Activated CD4-positive, alpha-beta memory T cell treated with anti-CD3 and anti-CD28 coated beads, Interleukin-2, amount 10 ng/mL, durations not matched to agents 7 days and 5 days (primary cell): ENCODE measurements at places on chromosomes 12 and 14.
A peak's percentile ranks its signal among the peaks of the same experiment; 100 is the strongest.

DNA sequence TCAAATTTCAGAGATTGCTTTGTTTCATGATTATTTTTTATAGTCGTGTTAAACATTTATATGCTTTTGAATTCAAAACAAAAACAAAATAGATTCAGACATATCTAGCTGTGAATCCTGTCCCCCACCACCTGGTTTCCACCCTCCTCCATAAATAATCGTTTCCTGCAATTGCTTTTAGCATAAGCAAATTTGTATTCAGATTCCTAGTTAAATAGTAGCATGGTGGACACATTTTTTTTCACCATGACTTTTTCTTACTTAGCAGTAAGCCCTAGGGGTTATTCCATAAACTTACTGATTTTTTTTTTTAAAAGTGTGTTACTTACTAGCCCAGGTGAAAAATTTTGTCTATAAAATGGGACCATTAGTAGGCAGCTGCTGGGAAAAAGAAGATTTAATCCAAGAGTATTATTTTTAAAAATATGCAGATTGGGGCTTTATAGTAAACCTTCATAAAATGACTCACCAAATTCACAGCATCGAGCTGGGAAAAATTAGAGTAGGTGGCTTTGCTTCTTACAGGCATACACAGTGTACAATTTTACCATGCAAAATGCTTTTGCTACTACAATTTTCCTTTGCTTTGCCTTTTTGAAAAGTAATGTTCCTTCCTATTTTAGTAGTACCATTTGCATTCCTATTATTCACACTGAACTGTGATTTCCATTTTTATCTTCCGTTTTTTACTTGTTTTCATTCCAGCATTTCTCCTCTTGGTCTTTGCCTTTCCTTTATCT lies 117.8 kb downstream of the BTG1 start:
- DNase-seq = no peak

DNA sequence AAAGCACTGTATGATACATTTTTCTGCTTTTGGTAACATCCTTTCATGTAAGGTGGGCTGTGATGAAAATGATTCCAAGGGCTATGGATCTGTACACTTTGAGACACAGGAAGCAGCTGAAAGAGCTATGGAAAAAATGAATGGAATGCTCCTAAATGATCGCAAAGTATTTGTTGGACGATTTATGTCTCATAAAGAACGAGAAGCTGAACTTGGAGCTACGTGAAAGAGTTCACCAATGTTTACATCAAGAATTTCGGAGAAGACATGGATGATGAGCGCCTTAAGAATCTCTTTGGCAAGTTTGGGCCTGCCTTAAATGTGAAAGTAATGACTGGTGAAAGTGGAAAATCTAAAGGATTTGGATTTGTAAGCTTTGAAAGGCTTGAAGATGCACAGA lies 22.1 kb upstream of the SRGAP1 start:
- no peak for DNase-seq

DNA sequence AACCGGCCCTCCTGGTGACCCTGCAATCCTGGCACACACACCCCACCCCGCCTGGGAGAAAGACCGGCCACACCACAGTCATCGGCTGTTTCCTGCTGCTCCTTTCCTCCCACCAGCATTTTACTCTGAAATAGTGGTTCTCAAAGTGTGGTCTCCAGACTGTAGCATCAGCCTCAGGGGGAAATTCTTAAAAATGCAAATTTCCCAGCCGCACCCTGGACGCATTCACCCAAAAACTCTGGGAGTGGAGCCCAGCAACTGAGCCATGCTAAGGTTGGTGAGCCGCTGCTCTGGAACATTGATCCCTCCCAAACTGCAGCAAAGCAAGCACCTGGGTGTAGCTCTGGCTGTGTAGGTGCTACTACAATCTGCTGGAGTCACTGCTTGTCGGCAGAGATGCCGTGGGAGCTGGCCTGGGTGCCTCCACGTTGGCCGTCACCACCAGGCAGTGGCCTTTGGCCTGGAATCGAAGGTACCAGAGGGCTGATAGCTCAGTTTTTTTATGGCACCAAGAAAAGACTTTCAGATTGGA lies 38.4 kb upstream of the BCL2L14 start:
- no peak for DNase-seq

DNA sequence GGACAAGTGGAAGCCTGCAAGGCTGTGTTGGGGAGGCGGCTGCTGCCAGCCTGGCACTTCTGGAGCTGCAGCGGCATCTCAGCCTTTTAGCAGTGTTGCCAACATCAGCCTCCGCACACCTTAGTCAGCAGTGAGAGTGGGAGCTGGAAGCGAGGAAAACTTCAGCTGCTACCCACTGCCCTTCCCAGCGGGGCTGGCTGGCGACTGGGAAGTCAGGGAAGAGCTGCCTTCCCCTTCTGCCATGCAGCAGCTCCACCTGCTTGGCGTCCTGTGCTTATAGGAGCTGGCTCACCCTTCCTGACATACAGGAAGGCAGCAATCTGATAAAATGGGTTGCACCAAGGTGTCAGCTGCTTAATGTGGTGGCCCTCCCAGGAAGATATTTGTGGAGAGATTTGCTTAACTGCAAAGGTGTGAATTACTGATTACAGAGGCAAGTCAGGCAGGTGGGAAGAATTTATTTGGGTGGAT lies 15.4 kb upstream of the PLEKHG3 start:
- DNase-seq = no peak

- no peak for DNase-seq
These were observed 83.0 kb upstream of the PIWIL1 start for GRCh38 chr12:130254461-130255276.

DNA sequence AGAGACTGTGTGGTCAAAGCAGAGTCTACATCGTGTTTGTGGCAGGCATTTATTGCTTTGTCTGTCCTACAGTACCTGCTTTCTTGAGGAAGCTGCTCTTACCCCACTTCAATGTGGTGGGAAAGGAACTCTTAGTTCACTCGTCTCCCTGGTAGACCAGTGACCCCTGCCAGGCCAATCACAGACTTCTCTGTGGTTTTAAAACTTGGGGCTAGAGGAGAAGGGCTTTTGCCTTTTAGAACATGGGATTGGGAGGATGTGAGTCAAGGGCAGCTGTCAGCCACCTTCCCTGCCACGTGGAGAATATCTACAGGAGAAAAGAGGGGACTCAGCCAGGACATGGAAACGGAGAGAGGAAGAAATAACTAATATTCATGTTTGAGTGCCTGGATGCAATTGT lies 36.8 kb upstream of the TMED10 start:
- no peak for DNase-seq

- no peak for DNase-seq
These were observed 26.1 kb downstream of the LEMD3 start for GRCh38 chr12:65195387-65196055.

DNA sequence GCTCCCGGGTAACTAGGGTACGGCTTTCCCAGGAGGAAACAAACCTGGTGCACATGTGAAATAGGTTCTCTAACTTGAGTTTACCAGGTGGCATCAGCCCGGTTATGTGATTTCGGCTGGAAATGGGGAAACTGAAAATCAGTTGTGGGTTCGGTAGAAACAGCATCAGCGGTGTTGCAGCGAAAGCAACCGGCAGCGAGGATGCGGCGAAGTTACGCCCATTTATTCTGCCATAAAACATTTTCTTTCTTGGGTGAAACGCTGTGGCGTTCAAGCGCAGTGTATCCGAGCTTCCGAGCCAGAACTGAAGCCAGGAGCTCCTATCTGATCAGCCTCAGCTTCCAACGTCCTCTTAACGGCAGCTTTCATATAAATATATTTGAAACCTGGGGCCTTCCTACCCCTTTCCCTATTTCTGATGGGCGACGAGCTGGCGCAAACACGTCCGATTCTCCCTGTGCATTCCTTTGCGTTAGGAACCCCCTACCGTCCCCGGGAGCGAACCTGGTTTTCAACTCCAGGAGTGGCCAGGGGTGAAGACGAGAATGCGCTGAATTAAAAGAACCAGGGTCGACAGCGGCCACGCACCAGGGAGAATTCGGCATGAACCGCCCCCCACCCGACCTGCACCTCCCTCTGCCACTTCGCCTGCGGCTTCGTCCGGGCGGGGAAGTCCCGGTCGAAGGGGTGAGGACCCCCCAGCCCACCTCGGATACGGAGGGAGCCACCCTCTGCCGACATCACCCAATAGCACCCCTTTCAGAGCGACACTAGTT lies 1.6 kb downstream of the DPF3 start:
- peak; percentile 55 for DNase-seq

GRCh38 chr12:69161829-69162228 lies 77.5 kb upstream of the CPSF6 start:
- DNase-seq = peak; percentile 59

- no peak for DNase-seq
These were observed 160.2 kb downstream of the PPM1H start for GRCh38 chr12:62774794-62775193.

DNA sequence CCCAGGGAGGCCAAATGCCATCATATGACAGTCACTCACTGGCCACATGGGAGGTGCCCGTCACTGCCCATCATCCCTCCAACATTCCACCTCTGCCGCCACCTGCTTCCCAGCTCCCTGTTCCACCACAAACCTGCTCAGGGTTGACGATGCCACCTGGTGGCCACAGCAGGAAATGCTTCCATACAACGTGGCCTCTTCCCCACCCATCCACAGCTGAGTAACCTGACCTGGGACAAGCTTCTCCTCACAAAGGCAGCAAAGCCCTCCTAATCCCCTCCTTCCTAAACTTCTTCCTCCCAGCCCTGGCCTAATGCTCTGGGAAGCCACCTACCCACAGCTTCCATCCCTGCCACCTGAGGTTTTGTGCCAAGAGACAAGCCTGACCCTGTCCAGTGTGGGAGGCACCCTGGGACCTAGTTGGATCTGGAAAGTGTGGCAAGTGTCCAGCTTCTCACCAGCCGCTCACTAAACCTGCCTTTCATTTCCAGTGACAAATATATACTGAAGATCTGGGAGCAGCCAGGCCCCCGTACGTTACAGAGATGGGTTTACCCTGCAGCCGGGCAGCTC lies 4.3 kb downstream of the DEGS2 start:
- peak; percentile 44 for DNase-seq

GRCh38 chr12:74790931-74791330 lies 253.3 kb downstream of the ATXN7L3B start:
- no peak for DNase-seq

GRCh38 chr12:11568762-11569478 lies 80.6 kb upstream of the ETV6 start:
- DNase-seq = no peak

GRCh38 chr14:70654632-70655031 lies 12.9 kb downstream of the TTC9 start:
- no peak for DNase-seq

GRCh38 chr12:34333337-34333736 lies 311.0 kb downstream of the ALG10 start:
- no peak for DNase-seq

- no peak for DNase-seq
These were observed 324.2 kb downstream of the AEBP2 start for GRCh38 chr12:19763488-19763887.

GRCh38 chr12:13189264-13189663 lies 7.3 kb upstream of the EMP1 start:
- no peak for DNase-seq

DNA sequence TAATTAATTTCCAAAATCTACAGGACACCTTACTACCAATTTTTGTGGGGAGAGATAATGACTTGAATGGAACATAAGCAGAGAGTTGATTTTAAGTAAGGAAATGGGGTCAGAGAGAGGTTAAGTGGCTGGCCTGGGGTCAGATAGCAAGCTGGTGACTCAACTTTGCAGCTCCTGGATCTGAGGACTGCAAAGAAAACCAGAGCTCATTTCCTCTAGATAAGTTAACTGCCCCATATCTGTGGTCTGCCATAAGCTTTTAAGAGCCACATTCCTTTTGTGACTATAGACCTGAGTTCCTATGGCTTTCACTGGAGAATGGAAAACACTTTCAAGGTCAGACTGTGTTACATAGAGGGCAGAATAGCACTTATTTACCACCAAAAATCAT lies 201.2 kb upstream of the PRICKLE1 start:
- no peak for DNase-seq

GRCh38 chr14:44620121-44621019 lies 113.3 kb upstream of the FSCB start:
- no peak for DNase-seq

- no peak for DNase-seq
These were observed 2.3 kb downstream of the CRACR2A start for GRCh38 chr12:3750616-3751015.

- DNase-seq = no peak
These were observed 188.7 kb downstream of the ANO2 start for GRCh38 chr12:5756338-5756842.

- peak; percentile 25 for DNase-seq
These were observed 101.2 kb downstream of the EEA1 start for GRCh38 chr12:92827836-92828431.

GRCh38 chr12:108257004-108257403 lies 82.1 kb downstream of the CMKLR1 start:
- DNase-seq = no peak

DNA sequence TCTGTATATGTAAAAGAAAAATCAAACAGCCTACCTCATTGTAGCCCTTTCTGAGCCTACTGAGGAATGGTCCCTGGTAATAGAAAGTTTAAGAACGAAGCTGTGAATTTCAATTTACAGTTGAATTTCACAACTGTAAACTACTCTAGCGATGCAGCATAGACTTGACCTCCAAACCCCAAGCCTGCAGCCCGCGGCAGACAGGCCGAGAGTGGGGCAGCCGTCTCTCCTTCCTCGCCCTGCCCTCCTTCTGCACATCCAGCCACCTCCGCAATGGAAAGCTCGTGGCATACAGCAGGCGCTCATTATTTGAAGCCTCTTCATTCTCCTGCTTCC lies 15.3 kb downstream of the RNASE2 start:
- DNase-seq = no peak

- DNase-seq = no peak
These were observed 98.2 kb downstream of the ZFP36L1 start for GRCh38 chr14:68694516-68695235.

DNA sequence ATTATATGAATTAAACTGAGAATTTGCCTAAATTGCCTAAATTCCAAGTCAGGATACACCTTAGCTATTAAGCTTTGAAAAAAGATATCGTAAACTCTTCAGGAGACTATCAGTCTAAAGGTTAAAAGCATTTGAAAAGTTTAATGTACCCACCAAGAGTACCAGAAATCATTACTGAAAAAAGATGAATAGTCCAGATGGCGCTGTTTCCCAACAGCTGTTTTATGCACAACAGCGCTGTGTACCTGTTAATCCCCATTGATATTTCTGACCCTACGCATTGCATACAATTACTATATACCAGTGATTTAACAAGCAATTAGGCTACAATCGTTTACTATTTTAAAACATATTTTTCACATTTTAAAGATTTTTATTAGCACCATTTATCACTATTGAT lies 185.0 kb downstream of the PLCZ1 start:
- no peak for DNase-seq

- DNase-seq = no peak
These were observed 230.4 kb downstream of the SPTSSA start for GRCh38 chr14:34231626-34232025.

DNA sequence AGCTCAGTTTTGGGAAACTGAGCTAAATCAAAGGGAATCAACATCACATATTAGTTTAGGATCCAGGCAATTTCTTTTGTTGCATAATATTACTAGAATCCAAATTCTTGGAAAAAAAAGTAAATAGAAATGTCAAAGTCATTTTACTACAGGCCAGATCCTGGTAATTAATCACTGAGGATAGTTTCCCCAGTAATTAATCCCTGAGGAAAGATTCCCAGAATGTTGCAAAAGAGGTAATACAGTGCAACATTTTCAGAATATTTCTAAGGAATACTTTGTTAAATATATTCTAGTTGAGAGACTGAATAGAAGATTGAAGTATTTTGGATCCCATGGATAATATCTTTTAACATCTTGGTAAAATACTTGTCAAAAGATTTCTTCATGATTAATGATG lies 207.0 kb upstream of the GARIN2 start:
- no peak for DNase-seq
